ENCODE measurements at places on chromosomes 4 and X.

- no peak for DNase-seq
Measured at GRCh38 chrX:20434986-20435385, 168.3 kb upstream of the RPS6KA3 start.

DNA sequence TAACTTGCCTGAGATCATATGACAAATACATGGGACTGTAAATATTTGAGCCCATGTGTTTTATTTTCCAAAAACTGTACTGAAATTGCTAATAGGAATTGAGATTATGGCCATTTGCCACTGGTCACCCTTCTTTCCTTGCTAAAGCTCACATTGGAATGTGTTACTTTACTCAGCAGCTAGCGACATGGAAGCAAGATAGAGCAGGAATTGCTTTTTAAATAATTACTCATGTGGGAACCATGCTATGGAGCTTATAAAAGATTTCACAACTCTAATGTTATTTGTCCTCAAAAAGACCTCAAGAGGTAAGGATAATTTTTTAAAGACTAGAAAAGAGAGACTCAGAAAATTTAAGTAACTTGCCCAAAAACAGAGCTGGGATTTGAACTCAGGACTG, 48.8 kb upstream of the AFAP1 start:
- no peak for DNase-seq

GRCh38 chr4:48976041-48976440, 10.0 kb upstream of the CWH43 start:
- DNase-seq = no peak

- DNase-seq = no peak
Measured at GRCh38 chr4:155681886-155682285, 15.2 kb downstream of the GUCY1A1 start.

- DNase-seq = no peak
Measured at GRCh38 chrX:16162391-16162790, 4.9 kb upstream of the MAGEB17 start.

DNA sequence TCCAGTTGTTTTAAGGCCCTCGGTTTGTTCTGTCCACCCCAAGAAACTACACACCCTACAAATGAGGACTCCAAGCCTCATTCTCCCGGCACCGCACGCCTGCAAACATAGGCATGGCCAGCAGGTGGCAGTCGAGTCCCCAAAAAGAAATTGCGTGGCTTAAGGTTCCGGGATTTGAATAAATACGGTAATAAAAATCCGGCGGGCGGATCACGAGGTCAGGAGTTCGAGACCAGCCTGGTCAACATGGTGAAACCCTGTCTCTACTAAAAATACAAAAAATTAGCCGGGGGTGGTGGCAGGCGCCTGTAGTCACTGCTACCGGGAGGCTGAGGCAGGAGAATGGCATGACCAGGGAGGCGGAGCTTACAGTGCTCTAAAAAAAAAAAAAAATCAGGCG, 21.8 kb upstream of the CSF2RA start:
- DNase-seq = peak; percentile 62

- DNase-seq = no peak
Measured at GRCh38 chr4:87153078-87153870, 67.1 kb downstream of the KLHL8 start.

Measured in activated T-helper 1 cell treated with Interleukin-2 at 50 U/mL for 16 hours (primary cell).